Activated effector memory CD4-positive, alpha-beta T cell treated with anti-CD3 and anti-CD28 coated beads, Interleukin-2, amount 50 U/mL, for 16 hours (primary cell): ENCODE measurements at places on chromosomes 1 and 21.

DNA sequence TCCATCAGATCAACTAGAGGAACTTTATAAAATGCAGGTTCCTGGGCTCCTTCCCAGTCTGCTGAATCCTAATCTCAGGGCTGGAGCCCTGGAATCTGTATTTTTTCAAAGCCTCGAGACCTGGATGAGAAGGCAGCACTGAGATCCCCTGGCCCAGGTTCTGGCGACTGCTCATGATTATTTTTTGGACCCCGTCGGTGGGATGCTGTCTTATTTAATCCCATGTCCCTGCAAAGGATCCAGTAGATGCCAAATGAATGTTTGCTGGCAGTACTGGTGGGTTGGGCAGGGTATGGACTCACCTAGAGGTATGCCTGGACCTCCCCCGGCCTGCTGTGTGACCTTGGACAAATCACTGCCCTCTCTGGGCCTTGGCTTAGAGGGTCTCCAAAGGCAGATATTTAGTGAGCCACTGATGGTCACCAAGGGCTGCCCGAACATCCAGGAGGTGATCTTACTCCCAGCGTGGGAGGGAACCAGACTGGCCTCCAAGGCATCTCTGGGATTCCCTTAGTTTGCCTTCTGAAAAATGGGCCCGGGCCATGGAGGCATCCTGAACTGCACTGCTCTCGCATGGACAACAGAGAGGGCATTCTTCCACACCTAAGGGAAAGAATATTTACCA, 91.6 kb upstream of the RUNX3 start:
- DNase-seq, result no peak

DNA sequence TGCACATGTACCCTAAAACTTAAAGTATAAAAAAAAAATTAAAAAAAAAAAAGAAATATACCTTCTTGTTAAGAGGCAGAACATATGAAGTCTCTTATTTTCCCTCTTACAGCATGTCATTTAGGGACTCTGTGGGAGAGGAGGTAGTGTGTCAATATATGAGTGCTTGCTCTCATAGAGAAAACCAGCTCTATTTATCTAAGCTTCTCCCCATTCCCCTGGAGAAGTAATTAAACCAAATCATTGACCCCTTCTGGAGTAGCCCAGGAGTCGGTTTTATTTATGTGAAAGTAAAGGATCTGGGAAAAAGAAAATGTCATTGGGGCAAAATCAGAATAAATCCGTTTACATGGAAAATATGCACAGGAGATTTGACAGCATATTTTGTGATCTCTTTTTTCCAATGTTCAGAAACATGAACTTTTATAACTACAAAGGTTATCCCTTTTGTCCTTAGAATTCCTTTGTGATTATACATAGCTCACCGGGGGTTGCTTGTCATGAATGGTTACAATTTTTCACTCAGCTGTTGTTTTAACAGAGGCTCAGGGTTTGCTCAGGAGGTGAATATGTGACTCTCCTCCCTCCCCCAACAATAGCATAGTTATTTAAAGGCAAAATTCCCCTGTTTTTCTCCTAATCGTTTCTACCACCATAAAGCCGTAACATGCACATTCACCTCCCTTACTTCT, 114.5 kb upstream of the C1orf21 start:
- no peak for DNase-seq

DNA sequence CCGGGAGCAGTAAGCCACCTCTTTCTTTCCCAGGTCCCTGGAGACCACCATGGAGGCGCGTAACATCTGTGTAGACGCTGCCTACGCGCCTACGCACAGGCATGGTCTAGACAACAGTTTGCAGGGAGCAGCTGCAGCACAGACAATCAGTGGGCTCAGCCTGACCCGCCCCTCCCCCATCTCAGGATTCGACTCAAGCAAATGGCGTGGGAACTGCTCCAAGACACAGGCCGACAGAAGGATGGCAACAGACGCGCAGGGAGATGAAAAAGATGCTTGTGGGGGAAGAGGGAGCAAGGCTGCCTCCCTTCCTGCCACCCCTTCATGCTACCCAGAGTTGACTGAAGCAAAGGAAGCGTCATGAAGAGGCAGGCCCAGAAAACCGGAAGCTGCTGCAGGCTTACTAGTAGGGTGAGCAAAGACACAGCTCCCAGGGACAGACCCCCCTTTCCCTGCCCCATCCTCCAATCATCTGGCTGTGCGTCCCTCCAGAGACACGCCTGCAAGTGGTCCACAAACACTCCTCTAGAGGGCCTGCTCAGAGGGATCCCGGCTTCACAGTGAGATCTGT, 19.5 kb downstream of the STK40 start:
- DNase-seq, result peak; percentile 79

GRCh38 chr1:53500204-53501064, 41.2 kb downstream of the DMRTB1 start:
- DNase-seq, result no peak

DNA sequence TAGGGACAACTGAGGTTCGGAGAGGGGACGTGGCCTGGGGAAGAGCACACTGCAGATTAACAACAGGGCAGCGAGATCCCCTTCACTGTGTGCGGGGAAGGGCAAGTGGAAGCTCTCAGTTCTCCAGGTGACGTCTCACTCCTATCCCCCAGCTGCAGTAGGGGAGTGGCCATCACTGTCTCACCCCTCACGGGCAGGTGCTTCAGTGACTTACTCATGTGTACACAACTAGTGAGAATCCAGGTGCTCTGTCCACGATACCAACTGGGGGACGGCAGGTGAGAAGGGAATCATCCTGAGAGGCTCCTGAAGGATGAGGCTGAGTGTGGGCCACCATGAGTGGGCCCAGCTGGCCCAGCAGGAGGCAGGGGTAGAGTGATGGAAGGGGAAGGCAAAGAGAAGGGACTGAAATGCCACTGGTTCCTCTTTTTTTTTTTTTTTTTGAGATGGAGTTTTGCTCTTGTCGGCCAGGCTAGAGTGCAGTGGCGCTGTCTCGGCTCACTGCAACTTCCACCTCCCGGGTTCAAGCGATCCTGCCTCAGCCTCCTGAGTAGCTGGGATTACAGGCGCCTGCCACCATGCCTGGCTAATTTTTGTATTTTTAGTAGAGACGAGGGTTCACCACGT, 25.9 kb downstream of the RHBG start:
- DNase-seq, result no peak

DNA sequence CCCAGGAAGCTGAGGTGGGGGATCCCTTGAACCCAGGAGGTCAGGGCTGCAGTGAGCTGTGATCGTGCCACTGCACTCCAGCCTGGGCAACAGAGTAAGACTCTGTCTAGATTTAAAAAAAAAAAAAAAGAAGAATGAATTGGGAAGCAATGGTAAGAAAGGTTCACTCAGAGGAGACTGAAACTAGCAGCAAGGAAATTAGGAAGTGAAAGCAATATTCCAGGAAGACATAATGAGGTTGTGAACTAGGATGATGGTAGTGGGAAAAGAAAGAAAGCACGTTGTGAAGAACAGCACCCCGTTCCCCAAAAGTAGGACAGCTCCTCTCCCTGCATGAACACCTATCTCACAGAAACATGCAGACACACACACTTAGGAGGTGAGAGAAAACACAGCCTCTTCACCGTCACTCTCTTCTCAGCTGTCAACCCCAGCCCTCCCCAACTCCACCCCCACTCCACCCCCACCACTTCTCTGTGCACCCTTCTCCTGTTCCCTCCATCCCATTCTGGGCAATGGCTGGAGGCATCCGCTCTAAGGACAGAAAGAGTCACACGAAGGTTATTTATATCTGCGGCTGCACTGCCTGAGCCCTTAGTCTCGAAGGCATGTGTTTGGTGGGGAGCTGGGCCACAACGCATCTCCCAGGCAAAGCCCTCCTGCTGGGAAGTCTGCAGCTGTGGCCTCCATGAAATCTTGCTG, 101.8 kb upstream of the LPGAT1 start:
- no peak for DNase-seq

DNA sequence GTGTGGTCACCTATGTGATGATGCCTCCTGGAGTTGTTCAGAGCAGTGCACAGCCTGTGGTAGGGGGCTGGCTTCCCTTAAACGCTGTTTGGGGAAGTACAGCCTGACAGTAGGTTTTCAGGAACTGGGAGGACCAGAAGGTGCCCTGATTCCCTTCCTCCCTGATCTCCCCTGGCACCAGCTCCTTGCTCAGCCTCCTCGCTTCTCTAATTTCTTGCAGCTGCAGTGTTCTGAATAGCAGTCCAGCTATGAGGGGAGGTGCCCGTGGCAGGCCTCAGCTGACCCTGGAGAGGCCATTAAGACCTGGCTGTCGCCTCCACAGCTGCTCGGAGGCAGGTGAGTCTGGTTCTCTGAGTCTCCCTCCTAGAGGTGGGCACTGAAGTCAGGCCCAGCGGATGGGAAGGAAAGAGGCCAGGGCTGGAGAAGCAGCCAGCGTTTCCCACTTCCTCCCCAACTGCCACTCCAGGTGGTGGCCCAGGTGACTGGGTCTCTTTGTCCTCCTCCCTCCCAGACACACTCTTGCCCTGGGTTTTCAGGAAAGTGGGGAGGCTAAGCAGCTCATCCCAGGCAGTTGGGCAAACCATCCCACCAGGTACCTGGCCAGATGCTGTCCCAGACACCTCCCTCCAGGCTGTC, 52.0 kb upstream of the RPL11 start:
- no peak for DNase-seq

- DNase-seq, result peak; percentile 37
Observed at GRCh38 chr21:44436958-44437357, 18.4 kb upstream of the LRRC3 start.

DNA sequence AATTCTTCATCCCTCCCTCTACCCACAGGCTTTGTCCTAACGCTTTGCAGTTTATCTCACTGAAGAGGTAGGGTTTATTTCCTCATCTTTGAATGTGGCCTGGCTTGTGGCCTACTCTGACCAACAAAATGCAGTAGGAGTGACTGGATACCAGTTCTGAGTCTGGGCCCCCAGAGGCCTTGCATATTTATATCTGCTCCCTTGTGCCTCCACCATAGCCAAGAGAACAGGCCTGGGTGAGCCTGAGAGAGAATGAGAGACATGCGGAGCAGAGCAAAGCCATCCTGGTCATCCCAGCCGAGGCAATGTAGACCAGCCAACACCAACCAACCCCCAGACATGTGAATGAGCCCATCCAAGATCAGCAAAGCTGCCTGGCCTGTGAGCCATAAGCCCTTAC, 30.3 kb downstream of the SMIM12 start:
- no peak for DNase-seq

DNA sequence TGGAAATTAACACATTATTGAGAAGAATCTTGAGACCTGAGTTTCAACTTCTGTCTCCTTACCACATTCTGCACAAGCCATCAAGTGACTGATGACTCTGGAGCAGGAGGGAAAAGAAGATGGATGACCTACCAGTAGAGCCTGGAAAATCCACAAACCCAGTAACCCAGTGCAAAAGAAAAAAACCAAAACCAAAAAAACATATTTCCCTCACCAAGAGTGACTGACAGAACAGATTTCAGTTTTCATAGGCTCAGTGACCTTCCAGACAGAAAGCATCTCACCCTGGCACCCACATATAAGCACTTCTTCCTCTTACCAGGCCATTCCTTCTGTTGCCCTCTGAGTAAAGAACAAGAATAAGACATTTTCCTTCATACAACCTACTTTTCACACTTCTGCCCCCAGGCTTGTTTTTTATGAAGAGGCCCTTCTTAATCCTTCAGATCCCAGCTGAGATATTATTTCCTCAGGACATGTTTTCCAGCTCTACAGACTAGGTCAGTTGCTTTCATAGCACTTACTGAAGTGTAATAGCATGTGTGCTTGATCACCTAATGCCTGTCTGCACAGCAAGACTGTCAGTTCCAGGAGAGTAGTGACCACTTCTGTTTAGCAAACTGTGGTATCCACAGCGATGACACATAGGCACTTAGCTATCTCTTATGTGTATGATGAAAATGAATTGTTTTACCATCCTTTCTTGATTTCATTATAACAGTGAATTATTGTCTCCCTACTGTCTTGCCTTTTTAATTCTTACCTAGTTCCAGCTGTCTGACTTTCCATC, 4.0 kb downstream of the TSACC start:
- no peak for DNase-seq

DNA sequence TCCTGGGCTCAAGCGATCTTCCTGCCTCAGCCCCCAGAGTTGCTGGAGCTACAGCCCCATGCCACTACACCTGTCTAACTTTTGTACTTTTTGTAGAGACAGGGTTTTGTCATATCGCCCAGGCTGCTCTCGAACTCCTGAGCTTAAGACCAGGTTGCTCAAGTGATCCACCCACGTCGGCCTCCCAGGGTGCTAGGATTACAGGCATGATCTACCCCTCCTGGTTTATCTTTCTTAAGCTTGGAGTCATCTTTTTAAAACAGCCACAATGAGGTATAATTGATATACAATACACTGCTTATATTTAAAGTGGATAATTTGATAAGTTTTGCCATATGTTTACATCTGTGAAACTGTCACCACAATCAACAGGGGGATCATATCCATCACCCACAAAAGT, 25.4 kb upstream of the WDR26 start:
- DNase-seq, result no peak

DNA sequence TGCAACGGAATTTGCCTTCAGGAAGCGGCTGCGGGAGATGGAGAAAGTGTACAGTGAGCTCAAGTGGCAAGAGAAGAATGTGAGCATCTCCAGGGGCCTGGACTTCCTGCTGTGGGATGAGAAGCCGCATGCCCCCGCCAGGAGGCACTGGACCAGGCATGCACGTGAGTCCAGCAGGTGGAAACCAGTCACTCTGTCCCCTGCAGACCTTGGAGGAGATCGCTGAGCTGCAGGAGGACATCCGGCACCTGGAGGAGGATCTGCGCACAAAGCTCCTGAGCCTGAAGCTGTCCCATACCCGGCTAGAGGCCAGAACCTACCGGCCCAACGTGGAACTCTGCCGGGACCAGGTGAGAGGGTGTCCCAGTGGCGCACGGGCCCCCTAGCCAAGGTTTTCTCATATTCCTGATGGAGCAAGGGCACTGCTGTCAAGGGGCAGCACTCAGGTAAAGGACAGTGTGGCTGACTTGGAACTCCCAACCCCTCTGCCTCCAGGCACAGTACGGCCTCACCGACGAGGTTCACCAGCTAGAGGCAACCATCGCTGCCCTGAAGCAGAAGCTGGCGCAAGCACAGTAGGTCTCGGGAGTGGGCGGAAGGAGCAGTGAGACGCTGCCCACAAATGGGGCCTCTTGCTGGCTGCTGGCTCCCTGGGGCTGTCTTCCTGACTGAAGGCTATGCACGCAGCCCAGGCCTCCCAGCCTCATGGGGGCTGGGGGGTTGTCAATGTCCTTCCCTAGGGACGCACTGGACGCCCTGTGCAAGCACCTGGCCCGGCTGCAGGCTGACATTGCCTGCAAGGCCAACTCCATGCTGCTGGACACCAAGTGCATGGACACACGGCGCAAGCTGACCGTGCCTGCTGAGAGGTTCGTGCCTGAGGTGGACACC, 1.2 kb upstream of the ADPRS start:
- DNase-seq, result no peak
